RPMI8226 (cell line): ENCODE measurements at places on chromosomes 13 and 19.

DNA sequence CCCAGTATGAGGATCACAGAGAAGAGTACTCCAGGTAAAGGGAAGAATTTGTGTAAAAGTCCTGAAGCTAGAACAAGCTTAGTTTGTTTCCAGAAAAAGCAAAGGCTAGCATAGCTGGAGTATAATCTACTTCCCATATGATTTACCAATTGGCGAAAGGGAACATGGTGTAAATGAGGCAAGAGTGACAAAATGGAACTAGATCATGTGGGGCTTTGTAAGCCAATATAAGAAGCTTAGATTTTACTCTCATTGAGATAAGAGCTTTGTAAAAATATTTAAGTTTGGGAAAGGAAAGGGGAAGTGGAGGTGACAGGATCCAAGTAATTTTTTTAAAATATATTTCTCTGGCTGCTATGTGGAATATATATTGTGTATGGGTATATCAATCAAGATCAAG lies 234.9 kb downstream of the KCTD12 start:
- DNase-seq, result no peak

GRCh38 chr13:39603424-39603947 lies 493 bp upstream of the LHFPL6 start:
- DNase-seq, result no peak

- no peak for DNase-seq
Measured at GRCh38 chr13:48603375-48603774, 50.4 kb upstream of the CYSLTR2 start.

DNA sequence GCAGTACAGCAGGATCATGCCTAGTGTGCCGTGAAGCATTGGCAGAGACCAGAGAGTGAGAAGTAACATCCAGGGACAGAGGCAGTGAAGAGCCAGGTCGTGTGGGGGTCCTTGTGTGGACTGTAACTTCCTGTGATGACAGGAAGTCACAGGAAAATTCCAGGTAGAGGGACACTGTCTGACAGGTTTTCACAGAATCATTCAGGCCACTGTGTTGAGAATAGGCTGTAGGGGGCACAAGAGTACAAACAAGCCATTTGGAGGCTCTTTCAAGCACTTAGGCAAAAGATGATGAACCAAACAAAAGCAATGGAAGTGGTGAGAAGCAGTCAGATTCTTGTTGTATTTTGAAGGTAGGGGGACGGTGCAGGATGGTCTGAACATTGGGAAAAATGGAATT lies 46.4 kb downstream of the N4BP2L1 start:
- DNase-seq, result peak; percentile 6

GRCh38 chr19:34131100-34131499 lies 41.2 kb upstream of the LSM14A start:
- DNase-seq, result no peak

DNA sequence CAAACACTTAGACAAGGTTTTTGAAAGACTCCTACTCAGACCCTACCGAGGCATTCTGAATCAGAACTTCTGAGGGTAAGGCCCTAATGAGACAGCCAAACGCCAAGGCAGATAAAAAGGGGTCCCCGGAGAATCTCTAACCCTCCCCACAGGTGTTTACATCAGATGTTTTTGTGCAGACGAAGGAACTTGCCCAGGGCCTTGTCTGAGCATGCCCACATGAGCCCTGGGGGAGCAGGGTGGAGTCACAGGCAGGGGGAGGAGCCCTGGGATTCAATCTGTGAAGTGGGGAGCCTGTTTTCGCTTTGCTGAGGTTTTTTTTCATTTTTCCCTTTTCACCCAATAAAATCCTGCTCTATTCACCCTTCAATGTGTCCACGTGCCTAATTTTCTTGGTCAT lies 61.6 kb upstream of the MED4 start:
- no peak for DNase-seq

DNA sequence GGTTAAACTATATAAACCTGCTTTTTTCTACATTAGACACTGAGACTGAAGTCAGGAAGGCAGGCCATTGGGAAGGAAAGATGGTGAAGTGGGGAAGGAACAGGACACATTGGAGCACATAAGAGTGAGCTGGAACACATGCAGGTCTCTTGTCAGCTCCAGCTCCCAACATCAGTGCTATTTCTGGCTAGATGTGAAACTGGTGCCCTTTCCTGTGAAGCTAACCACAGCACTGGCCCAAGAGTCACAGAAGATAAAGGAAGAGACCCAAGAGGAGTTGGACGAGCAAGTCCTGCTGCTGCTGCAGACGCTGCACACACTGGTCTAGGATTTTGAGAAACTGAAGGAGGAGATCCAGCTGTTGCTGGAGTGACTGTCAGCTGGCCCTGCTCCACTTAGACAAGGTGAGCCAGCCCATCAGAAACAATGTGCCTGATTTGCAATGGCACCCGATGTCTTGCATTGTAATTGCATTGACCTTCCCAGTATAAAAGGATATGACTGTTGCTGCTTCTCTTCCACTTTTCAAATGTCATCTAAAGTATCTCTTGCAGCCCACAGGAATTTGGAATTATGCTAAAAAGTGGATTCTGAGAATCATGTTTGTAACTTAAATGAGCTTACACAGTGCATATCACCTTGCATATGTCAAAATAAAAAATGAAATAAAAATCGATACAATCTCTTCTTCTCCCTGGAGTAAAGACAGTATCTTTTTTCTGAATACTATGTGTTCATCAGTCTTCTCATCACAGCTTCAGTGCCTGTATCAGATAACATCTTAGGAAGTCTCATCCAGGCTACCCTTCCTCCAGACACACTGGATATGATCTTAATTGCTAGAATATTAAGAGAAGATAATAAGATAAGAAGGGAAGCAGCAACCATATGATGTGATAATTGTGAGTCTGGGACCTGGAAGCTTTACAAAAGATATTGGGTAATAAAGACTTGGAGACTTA lies 230.7 kb upstream of the SPRY2 start:
- DNase-seq, result no peak

DNA sequence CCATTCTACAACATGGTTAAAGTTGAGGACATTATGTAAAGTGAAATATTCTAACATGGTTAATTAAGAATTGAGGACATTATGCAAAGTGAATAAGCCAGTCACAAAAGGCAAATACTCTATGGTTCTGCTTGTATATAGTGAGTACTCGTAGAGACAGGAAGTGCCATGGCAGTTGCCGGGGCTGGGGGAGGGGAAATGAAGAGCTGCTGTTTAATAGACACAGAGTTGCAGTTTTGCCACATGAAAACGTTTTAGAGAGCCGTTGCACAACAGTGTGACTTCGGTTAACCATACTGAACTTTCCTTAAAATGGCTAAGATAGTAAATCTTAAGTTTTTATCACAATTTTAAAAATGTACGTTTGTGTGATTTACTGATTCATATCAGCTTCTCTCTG lies 176.9 kb downstream of the SHISA2 start:
- peak; percentile 9 for DNase-seq

GRCh38 chr19:32675720-32676185 lies at the start of gene RGS9BP:
TSS of gene RGS9BP (plus strand) at chr19:32675848. CDS start at chr19:32676264, 416 bp downstream.
- DNase-seq, result peak; percentile 70

DNA sequence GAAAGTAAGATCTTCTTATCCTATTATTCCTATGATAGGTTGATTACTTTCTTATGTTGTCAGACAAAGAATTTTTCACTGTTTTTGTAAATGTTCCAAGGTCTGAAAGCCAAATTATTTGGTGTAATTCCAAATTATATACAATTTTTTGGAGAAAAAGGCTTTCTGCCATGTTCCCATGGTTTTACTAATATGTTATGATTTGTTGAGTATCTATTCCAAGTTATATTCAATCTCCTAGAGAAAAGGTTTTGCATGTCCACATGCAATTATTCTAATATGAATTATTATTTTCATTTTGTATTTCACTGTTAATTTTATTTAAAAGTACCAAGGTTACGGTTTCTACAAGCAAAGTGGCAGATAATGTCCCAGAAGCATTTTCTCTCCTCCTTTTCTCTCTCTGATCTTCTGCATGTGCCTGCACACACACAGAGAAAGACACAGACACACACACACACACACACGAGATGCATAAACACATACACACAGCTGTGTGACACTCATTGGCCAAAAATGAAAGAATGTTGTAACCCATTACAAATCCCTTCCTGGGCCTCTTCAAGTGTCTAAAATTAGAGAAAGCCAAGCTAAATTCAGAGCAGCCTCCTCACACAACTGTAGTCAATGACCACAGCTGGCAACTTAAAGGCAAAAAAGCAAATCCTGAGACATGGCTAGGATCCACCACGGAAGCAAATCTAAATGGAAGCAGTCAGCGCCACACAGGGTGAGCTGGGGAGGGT lies 621.0 kb downstream of the EFNB2 start:
- DNase-seq, result peak; percentile 26

GRCh38 chr19:10112895-10113591 lies 1.6 kb downstream of the P2RY11 start:
- DNase-seq, result peak; percentile 76

DNA sequence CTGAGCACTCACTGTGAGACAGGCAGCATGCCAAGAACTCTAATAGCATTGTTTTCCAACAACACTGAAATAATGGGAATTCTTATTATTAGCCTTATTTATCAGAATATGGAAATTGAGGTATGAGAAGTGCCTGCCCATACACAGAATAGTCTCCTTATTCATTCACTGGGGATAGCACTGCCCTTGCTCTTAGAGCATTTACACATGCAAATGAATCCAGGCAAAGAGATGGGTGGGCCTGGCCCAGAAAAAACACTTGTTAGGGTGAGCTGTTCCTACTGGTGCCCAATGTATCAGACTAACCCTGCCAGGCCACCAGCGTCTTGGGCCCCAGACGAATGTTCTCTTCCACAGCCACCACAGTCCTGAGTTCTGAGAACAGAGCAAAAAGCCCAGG lies 112.9 kb downstream of the TUBA3C start:
- DNase-seq, result no peak

GRCh38 chr19:15869109-15869555 lies 28.7 kb downstream of the CYP4F2 start:
- peak; percentile 59 for DNase-seq

- peak; percentile 52 for DNase-seq
Measured at GRCh38 chr19:43562698-43563241, 12.6 kb downstream of the XRCC1 start.

DNA sequence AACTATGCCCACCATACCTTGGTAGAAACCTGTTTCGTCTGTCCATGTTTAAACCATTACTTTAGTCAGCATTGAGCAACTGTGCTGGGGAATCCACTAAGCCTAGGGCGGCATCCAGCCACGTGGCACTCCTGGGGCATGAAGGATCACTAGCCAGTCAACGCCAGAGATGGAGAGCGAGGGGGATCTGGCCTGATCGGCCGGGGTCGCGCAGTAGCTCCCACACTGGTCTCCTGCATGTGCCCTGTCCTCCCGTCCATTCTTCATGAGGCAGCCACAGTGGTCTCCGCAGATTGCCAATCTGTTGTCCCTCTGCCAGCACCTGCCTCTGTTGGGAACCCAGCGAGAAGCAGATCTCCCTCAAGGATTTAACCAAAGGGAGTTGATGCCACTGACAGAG lies 109.4 kb downstream of the DPF1 start:
- DNase-seq, result no peak

DNA sequence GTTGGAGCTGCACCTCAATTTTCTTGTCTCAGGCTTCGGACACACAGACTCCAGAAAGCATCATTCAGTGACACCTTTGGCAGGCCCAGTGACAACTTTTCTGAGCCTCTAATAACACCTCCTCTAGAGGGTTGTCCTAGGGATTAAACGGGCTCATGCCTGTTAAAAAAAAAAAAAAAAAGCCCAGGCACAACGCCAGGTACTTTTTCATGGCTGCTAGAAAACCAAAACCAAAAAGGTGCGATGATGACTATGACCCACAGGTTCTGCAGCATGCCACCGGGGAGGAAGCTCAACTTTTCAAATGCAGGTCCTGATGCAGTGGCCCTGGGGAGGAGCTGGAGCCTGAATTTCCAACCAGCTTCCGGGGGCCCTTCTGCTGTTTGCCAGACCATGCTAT lies 184.2 kb downstream of the ABCC4 start:
- no peak for DNase-seq

GRCh38 chr13:42355092-42355485 lies 83.1 kb downstream of the AKAP11 start:
- peak; percentile 25 for DNase-seq

DNA sequence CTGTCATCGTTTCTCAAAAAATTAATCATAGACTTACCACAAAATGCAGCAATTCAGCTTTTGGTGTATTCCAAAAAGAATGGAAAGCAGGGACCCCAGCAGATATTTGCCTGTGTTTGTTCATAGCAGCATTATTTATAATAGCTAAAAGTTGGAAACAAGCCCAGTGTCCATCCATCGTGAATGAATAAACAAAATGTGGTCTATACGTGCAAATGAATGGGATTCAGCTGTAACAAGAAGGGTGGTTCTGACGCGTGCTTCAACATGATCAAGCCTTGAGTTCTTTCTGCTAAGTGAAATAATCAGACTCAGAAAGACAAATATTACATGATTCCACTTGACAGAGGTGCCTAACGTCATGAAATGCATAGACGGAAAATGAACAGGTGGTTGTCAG lies 36.4 kb downstream of the PSG11 start:
- DNase-seq, result no peak

GRCh38 chr13:106477303-106477702 lies 58.2 kb downstream of the EFNB2 start:
- DNase-seq, result no peak

GRCh38 chr19:34475026-34475974 lies 6.3 kb upstream of the WTIP start:
- no peak for DNase-seq

- no peak for DNase-seq
Measured at GRCh38 chr13:33138441-33138840, 122.2 kb downstream of the KL start.

GRCh38 chr19:46429999-46430398 lies 1.3 kb upstream of the PNMA8C start:
- no peak for DNase-seq

- DNase-seq, result peak; percentile 85
Measured at GRCh38 chr13:113724780-113725315, 34.2 kb upstream of the TMEM255B start.

DNA sequence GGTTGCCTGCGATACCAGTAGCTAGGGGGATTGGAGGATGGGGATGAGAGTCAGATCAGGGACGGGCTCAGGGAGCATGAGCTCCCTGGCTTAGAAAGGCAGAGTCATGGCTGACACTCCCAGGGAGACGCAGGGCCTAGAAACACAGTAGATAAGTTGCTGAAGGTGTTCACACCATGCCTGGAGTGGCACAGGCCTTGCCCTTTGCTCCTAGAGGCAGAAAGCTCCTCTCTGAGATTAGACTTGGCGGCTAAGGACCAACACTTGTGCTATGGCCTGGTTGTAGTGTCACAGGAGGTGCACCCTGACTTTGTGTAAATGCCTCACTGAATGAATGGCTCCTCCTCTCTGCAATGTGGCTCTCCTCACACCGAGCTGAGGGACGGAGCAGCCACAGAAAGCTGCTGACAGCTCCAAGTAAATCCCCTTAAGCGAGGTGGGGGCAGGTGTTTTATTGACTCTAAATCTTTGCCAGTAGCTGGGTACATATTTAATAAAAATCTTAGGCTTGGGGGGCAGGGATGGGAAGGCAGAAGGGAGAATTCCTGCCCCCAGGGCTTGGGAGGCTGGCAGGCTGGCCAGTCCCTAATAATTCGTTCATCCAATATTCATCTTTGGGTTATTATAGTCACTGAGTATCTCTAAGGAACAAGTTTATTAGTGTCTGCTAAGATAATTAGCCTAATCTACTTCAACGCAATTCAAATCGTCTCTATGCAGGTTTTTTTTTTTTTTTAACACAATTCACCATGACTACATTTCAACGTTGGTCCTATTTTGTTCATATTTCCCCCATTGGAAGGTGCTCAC lies 54.9 kb downstream of the SIAH3 start:
- DNase-seq, result no peak
